CD4-positive, alpha-beta T cell treated with Interleukin-17A for 1 hour (primary cell): ENCODE measurements at places on chromosomes 2 and 18.
A peak's percentile ranks its signal among the peaks of the same experiment; 100 is the strongest.

- DNase-seq = no peak
These were observed 292.5 kb downstream of the ALK start for GRCh38 chr2:29628862-29629261.

GRCh38 chr2:174553811-174554493 is 43.7 kb downstream of the WIPF1 start:
- peak; percentile 58 for DNase-seq

DNA sequence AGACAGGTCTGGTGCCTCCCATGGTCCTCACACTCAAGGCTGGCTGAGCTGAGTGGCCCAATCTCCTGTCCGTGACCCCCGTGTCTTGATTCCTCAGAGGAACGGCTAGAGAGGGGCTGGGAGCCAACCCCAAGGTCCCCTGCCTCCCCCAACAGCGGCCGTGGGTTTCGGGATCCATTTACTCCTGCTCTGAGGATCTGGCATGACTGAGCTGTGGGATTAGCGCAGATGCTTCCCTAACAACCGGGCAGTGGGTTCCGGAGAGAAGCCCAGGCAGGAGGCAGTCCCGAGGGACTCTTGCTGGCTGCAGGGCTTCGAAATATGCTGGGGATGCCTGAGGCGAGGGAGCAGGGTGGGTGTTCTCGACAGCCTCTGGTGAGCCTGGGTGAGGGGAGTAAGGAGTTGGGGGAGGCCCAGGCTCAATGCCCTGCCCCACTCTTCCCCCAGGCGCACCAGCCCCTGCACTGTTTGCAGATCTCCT is 18.9 kb downstream of the GPR35 start:
- no peak for DNase-seq

DNA sequence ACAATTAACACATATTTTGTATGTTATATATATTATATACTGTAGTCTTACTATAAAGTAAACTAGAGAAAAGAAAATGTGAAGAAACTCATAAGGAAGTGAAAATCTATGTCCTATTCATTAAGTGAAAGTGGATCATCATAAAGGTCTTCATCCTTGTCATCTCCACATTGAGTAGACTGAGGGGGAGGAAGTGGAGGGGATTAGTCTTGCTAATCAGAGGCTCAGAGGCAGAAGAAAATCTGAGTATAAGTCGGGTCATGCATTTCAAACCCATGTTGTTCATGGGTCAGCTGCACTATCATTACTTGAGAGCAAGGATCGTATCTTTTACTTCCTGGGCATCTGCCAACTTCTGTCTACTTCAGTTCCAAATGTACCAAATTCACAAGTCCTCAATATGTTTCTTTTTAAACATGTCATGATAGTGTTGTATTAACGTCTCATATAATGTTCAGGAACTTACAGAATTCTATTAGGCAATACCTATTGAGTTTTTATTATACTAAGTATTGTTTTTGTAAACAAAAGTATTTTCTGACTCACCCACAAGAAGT is 208.9 kb upstream of the BOD1L2 start:
- no peak for DNase-seq

GRCh38 chr2:137775529-137775928 is 188.7 kb upstream of the HNMT start:
- no peak for DNase-seq

DNA sequence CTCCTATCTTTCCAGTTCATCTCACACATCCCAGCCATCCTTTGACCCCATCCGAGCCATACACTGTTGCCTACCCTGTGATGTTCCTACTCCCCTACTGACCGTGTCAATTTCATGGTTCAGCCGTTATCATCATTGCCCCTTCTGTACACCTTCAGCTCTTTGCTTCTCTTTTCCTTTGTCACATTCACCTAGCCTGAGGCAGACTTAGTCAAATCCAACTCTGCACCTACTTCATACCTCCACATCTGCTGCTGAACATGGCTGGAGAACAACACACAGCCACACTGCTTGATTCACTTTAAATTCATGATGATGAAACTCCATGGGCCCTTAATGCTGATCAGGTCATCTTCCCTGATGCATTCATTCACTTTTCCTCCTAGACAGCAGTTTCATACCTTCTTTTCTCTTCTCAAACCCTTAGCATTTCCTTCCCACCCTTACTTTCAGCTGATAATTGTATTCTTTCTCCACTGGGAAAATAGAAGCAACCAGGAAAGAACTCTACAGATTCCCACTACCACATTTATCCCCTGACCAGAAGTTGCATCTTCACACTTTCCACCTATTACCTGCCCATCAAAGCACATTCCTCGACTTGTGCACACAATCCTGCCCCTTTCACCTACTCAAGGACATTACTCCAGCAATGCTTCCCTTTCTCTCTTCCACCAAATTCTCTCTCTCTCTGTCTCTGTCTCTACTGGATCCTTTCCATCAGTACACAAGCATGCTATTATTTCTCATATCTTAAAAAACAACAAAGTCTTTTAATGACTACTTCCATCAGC is 59.6 kb downstream of the PKDCC start:
- no peak for DNase-seq

GRCh38 chr18:74541703-74542555 is 7.6 kb downstream of the CNDP1 start:
- no peak for DNase-seq

DNA sequence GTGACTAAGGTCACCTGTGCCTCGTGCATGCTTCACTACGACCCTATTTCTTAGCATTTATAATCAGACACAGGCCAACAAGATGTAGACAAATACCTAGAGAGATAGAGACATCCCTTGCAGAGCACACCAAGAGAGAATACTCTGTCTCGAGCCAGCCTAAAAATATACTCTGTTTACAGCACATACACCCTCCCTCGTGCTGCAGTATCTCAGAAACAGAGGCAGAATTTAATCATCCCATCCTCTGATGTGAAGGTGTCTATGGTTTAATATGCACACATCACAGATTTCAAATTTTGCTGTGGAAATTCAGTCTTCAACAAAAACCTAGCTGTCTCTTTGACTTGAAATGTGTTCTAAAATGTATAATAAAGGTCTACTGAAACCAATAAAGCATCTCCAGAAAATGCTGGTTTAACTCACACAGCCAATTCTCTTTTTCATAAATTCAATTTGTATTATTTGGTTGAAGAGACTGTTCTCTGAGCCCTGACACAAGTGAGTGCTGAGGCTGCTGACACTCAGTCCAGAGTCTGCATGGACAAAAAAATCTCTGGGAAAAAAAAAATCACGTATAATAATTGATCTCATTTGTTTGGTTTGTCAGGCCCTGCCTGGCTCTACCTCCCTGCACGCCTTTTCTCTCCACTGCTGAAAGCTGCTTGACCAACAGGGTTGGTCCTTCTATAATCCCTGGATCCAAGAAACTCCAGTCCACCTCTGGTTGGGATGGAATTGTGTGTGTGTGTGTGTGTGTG is 142.0 kb upstream of the FSHR start:
- DNase-seq = no peak

DNA sequence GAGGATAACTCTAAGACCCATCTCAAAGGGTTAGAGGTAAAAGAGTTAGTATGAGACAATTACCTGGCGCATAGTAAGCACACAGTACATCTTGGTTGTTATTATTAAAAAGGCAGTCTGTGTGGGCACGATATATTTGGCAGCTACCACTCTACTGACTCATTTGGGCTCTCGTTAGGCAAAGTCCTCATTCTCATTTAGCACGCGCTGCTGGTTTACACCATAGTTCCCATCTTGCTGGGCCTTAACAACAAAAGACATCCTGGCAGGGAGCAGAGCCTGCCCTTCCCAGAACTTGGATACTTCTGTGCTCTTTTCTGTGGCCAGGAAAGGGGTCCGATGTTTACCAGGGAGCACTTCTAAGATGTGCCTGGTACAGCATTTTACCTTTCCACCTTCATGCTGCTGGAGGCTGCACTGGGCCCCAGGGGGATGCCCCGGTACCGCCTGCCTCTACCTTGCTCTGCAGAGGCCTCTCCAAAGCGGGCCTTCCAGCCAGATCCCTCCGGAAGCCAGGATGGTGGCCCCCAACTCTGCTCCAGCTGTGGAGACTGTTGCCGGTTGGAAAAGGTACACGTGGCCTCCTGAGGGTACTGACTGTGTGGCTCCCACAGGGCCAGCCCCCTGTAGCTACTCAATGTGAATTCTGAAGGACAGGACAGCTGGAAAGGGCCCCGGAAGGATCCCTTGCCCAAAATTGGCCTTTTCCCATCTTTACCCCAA is 15.0 kb downstream of the GLI2 start:
- no peak for DNase-seq

DNA sequence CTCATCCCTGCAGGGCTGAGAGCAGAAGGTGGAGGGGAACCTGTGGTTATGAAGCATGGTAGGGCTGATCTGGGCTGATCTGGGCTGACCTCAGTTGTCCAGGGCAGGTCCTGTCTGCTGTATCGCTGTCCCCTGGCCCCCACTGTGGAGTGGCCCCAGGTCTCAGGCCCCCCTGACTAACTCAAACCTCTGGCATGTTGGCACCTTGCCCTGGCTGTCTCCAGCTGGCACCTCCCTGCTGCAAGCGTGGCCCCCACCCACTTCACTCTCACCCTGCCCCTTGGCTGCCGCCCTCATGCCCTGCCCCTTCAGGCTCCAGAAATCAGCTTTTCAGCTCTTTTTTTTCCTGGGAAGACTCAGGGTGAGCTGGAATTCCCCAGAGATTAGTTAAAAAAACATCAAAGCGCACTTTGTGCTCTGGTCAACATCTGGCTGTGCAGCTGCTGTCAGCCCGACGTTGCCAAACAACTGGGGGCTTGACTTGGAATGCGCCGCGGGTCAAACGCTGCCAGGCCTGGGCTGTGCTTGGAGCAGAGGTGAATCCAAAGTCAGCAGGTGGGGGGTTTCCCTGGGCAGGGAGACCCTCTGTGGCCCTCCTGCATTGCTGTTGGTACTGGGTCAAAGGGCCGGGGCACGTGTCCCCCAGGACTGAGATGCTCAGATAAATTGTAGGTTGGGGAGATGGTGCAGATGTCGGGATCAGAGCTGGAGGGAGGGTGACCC is 173.8 kb upstream of the HDAC4 start:
- DNase-seq = no peak

DNA sequence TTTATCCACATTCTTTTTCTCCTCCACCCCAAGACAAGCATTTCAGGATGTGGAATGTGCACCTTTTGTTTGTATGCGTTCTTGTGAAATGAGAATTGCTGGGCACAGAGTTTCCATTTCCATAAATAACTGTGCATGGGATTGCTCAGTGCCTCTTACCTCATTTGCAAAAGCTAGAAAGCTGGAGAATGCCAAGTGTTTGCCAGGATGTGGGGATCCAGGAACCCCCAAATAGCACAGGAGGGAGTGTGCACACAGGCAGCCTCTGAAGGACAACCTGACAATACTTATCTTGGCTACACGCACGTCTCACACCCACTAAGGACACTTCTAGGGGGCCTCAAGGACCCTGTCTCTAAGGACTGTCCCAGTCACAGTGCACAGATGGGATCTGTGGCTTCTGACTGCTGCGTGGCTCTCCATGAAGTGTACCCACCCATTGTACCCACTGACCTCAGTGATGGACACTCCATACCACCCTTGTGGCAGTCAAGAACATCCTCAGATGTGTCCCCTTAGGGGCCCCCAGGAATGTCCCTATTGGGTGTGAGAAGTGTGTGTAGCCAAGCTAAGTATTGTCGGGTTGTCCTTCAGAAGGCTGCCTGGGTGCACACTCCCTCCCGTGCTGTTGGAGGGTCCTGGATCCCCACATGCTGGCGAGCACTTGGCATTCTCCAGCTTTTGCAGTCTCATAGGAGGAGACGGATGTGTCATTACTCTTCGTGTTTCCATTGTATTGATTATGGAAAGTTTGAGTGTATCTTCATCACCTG is 38.4 kb downstream of the CAPN13 start:
- DNase-seq = no peak

- no peak for DNase-seq
These were observed 131.5 kb downstream of the SMAD7 start for GRCh38 chr18:48819276-48819675.

DNA sequence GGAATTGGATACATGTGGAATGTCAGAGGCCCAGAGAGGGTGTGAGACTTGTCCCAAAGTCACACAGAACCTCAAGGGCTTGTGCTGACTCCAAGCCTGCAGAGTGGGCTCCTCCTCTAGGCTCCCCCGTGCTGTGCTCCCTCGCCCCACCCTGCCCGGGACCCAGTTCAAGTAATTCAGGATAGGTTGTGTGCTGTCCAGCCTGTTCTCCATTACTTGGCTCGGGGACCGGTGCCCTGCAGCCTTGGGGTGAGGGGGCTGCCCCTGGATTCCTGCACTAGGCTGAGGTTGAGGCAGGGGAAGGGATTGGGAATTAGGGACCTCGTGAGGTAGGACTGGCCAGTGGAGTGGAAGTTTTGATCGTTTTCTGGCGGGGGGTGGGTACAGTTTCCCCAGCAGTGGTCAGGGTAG is 2.8 kb downstream of the CTDSP1 start:
- no peak for DNase-seq

GRCh38 chr18:34932792-34933466 is 108.3 kb upstream of the MAPRE2 start:
- DNase-seq = no peak

GRCh38 chr2:13089971-13090370 is 373.2 kb downstream of the TRIB2 start:
- DNase-seq = no peak

- DNase-seq = no peak
These were observed 793.8 kb upstream of the FSHR start for GRCh38 chr2:49948091-49948490.

DNA sequence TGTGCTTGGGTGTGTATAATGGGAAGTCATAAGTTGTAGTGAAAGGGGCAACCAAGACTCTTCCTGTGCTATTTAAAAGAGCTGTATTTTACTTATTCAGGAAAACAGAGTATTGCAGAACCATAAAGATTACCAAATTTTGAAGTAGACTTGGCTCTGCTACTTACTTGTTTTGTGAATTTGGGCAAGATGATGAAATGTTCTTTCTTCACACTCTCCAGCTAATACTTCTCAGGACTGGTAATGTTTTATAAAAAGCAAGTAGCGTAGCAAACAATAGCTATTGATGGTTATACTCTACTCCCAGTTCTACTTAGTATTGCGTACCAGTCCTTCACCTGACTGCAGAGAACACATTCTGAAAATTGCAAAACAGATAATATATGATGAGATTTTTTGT is 374.1 kb downstream of the ARHGAP15 start:
- no peak for DNase-seq

GRCh38 chr2:176638167-176639015 is 369.1 kb downstream of the MTX2 start:
- peak; percentile 50 for DNase-seq

DNA sequence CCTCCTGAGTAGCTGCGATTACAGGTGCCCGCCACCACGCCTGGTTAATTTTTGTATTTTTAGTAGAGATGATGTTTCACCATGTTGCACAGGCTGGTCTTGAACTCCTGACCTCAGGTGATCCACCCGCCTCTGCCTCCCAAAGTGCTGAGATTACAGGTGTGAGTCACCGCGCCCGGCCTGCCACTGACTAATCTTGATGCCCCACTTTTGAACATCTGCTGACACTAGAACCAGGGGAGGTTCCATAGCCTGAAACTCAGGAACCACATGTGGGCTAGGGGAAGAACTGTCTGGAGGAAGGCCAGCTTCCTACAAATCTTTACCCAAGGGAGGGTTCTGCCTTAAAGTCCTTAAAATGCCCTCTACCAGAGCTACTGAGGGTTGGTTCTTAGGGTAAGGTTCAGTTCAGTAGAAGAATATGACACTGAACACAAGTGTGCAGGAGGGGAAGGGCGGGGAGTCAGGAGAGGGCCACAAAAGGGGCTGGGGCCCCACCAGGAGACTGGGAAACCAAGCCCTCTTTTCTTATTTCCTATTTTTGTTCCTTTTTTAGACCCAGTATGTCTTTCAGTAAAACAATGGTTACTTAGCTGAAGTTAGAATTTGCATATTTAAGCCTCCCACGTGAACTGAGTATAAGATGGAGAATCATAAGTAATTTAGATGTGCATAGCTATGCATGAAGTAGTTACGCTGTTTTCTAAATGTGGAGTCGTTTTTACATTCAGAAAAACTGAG is 6.3 kb upstream of the RAB31 start:
- DNase-seq = no peak
